ENCODE measurements at places on chromosomes 6 and 20. TPM values are rescaled to one million over a fixed set of nuclear protein-coding genes. Genes with fewer than 3 reads are reported as not detected.

The POM121L2 gene
- not detected for total RNA-seq

The ZNF831 gene
- not detected for total RNA-seq

The CITED2 gene
- total RNA-seq: 31.2 TPM

The PDE10A gene
- 2.1 TPM for total RNA-seq

The CTAGE9 gene
- not detected for total RNA-seq

The CBLN4 gene
- total RNA-seq: not detected

The ARMC2 gene
- 0.33 TPM for total RNA-seq

The CAGE1 gene
- total RNA-seq: not detected

The AURKA gene
- total RNA-seq: 97.8 TPM
